Keratinocyte (primary cell): ENCODE measurements at places on chromosomes 5 and 9. TPM values are rescaled to one million over a fixed set of nuclear protein-coding genes. Genes with fewer than 3 reads are reported as not detected.
A peak's percentile ranks its signal among the peaks of the same experiment; 100 is the strongest.

CDH9 gene
- polyA plus RNA-seq = not detected in 3 replicates

GRCh38 chr9:15116130-15116580, 190.9 kb downstream of the TTC39B start:
- H3K27ac ChIP-seq = no peak overlapping the region
- no peaks in the 10 kb centered on the region for H3K36me3 ChIP-seq
- H3K4me1 ChIP-seq = no peaks in the 10 kb centered on the region
- no peak for DNase-seq
- H3K27me3 ChIP-seq = no peaks in the 10 kb centered on the region

- no peaks in the 10 kb centered on the region for H3K36me3 ChIP-seq
- peaks cover 5% of the 10 kb centered on the region for H3K4me1 ChIP-seq
- no peak overlapping the region for H3K27ac ChIP-seq
- no peak overlapping the region for H3K4me3 ChIP-seq
- peak; percentile 56 for DNase-seq
- no peaks in the 10 kb centered on the region for H3K27me3 ChIP-seq
These were observed 613.6 kb downstream of the ZNF608 start for GRCh38 chr5:124132843-124133242.

C5orf47 gene
- polyA plus RNA-seq = 0.03 TPM in 1 of 3 replicates, not detected in the others

C9 gene
- polyA plus RNA-seq = 0.04 TPM in 1 of 3 replicates, not detected in the others

DNA sequence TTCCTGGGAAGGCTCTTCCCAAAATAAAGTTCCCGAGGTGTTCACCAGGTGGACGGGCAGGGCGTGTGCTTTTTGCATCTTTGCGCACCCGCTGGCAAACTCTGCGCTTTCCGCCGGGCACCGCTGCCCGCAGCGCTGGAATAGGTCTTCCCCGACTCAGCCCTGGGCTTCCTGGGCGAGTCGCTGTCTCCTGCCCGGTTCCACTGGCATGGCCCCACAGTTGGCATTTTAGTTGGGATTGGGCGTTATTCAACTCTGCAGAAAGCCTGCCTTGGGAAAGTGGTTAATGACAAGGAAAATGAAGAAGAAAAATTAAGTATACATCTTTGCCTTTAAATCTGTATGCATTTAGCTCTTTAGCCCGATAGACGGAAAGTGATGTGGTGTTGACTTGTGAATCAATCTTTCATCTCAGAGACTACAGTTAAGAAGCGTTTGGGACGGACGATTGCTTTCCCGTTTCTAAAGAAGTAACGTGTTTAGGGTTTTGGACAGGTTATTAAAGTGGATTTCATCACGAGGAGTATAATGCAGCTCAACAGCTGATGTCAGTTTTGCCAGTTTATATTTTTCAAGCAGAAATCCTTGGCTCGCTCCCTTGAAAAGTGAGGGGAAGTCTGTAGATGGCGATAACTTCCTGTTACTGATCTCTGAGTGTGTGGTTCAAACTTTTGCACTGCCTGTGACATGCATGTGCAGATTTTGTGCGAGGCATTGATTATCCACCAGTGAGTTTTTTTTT, 946 bp downstream of the ADCY2 start:
- H3K27ac ChIP-seq = no peak overlapping the region
- DNase-seq = no peak
- H3K4me3 ChIP-seq = no peak overlapping the region

DNA sequence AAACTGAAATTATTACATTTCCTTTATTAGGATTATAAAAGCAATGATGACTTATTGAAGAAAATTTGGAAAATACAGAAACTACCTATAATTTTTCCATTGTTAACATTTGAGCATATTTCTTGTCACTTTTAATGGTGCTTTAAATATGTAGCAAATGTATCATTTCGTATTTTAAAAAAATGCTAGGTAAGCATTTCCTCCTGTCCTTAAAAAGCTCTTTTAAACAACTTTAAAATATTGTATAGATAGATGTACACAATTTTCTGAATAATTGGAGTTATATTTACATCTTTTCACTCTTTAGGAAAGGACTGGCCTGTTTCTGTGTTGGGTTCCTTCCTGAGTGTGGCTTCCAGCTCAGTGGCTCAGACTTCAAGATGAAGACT, 15.6 kb downstream of the TENT4A start:
- no peak for DNase-seq
- H3K4me1 ChIP-seq = peaks cover 5% of the 10 kb centered on the region
- H3K27me3 ChIP-seq = no peaks in the 10 kb centered on the region
- no peak overlapping the region for H3K4me3 ChIP-seq
- no peak overlapping the region for H3K27ac ChIP-seq
- H3K36me3 ChIP-seq = peaks cover 3% of the 10 kb centered on the region

GRCh38 chr9:27534658-27535209, 5.1 kb upstream of the MOB3B start:
- no peak overlapping the region for H3K27ac ChIP-seq
- no peak overlapping the region for H3K4me3 ChIP-seq
- H3K4me1 ChIP-seq = peaks cover 25% of the 10 kb centered on the region
- H3K36me3 ChIP-seq = no peaks in the 10 kb centered on the region
- no peaks in the 10 kb centered on the region for H3K27me3 ChIP-seq

GRCh38 chr5:159458217-159458711, 128.0 kb upstream of the IL12B start:
- DNase-seq = no peak
- H3K36me3 ChIP-seq = no peaks in the 10 kb centered on the region
- no peaks in the 10 kb centered on the region for H3K27me3 ChIP-seq

DNA sequence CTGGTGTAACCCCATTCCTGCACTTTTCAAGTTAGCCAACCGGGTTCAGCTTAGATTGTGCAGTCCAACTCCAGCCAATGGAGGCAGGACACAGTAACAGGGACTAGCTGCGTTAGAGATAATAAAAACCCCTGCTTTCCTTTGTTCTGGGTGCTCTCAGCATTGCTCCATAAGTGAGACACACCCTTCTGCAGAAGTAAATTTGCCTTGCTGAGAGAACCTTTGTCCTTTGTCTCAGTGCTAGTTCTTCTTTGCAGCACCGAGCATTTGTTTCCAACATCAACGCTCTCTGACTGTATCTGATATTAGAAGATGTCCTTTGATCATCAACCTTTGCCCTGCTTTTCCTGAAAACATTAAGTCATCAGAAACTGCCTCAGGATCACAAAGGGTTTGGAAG, 169.5 kb upstream of the OR13F1 start:
- H3K27ac ChIP-seq = no peak overlapping the region
- no peaks in the 10 kb centered on the region for H3K27me3 ChIP-seq
- H3K36me3 ChIP-seq = no peaks in the 10 kb centered on the region
- H3K4me3 ChIP-seq = no peak overlapping the region

PFN3 gene
- not detected in 3 replicates for polyA plus RNA-seq

DNA sequence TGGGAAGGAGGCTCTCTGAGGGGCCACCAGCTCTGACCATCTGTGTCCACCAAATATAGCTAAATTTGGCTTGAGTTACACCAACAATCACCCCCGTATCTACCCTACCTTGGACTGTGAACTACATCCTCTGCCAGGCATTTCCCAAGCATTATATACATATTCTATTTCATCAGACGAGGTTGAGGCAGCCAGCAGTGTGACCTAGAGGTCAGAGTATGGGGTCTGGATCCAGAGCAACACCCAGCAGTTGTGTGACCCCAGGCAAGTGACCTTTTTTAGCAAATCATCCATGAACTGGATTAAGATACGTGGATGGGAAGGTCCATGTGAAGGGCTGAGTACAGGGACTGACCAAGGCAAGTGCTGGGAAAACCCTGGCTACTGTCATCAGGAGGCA, 180.6 kb downstream of the HSPA4 start:
- no peaks in the 10 kb centered on the region for H3K27me3 ChIP-seq
- H3K36me3 ChIP-seq = no peaks in the 10 kb centered on the region
- H3K4me1 ChIP-seq = peaks cover 59% of the 10 kb centered on the region
- H3K27ac ChIP-seq = no peak overlapping the region

DNA sequence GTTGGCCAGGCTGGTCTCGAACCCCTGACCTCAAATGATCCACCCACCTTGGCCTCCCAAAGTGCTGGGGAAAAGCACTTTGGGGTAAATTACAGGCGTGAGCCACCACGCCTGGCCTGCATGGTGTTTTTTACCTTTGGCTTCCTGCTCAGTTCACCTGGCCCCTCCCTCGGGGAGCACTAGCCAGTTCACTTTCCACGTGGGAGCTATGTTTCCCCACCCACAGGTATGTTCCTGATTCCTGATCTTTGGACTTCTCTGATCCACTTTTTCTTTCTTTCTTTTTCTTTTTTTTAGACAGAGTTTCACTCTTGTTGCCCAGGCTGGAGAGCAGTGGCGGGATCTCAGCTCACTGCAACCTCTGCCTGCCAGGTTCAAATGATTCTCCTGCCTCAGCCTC, 15.8 kb downstream of the DAB2IP start:
- no peak overlapping the region for H3K27ac ChIP-seq
- no peak overlapping the region for H3K4me3 ChIP-seq
- DNase-seq = no peak
- peaks cover 9% of the 10 kb centered on the region for H3K27me3 ChIP-seq
- H3K36me3 ChIP-seq = no peaks in the 10 kb centered on the region
- H3K4me1 ChIP-seq = no peaks in the 10 kb centered on the region

GRCh38 chr9:2378266-2378665, 243.3 kb upstream of the VLDLR start:
- no peaks in the 10 kb centered on the region for H3K36me3 ChIP-seq
- DNase-seq = no peak
- no peaks in the 10 kb centered on the region for H3K27me3 ChIP-seq
- no peaks in the 10 kb centered on the region for H3K4me1 ChIP-seq
- H3K27ac ChIP-seq = no peak overlapping the region
- no peak overlapping the region for H3K4me3 ChIP-seq

DNA sequence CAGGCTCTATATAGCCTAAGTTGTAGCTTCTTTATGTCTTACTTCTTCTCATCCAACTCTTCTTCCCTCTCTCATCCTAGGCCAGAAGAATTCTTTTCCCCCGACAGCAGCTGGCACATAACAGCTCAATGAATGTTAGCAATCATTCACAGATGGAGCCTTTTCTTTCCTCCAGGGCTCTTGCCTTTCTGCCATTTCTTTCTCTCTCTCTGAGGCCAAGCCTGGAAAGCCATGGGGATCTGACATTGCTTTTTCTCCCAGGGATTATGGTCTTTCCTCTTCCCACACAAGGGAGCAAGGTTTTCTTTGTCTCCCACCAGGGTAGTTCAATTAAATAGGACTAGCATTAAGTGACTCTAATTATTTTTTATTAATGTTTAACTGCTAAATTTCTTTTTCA, 20.5 kb downstream of the SMIM15 start:
- no peaks in the 10 kb centered on the region for H3K36me3 ChIP-seq
- no peak for DNase-seq
- H3K4me1 ChIP-seq = no peaks in the 10 kb centered on the region
- no peaks in the 10 kb centered on the region for H3K27me3 ChIP-seq
- H3K27ac ChIP-seq = no peak overlapping the region
- no peak overlapping the region for H3K4me3 ChIP-seq

DNA sequence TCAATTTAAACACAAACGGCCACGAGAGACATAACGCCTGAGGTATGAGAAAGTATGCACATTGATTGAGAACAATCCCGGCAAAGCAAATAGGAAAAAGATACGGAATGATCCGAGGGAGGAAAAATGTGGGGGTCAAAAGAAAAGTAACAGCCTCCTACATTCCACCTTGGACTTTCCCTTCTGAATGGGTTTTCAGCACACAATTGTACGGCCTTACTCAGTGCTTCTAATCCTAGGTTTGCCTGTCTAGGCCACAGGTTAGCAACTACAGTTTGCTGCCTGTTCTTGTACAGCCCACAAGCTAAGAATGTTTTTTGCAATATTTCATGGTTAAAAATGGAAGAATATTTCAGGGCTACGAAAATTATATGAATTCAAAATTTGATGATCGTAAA, 46.2 kb upstream of the RNF20 start:
- no peaks in the 10 kb centered on the region for H3K27me3 ChIP-seq
- DNase-seq = no peak
- H3K27ac ChIP-seq = peak overlapping the region; percentile 66
- no peak overlapping the region for H3K4me3 ChIP-seq
- H3K36me3 ChIP-seq = no peaks in the 10 kb centered on the region
